Inflammatory macrophage (primary cell): ENCODE measurements at places on chromosomes 5 and 9.

GRCh38 chr5:62190173-62190572 lies 115.8 kb upstream of the KIF2A start:
- DNase-seq, result no peak

- DNase-seq, result no peak
Observed at GRCh38 chr5:149409268-149409948, 30.3 kb upstream of the IL17B start.

GRCh38 chr9:94164806-94165549 lies 80.7 kb downstream of the PTPDC1 start:
- no peak for DNase-seq

DNA sequence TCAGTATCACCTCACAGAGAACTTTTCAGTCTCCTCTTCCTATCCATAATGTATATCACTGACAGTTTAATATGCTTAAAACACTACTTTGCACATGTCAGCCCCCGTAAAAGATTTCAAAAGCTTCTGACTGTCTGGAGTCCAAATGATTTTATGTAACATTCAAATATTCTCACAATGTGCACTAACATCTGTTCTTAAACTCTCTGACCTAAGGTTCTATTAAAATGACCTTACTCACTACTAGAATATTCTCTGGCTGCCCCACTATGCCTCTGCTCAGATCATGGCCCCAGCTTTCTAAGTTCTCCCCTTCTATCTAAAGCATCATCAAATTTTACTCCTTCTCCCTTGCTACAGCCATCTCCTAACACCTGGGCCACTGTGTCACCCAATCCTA lies 52.5 kb downstream of the AP3B1 start:
- no peak for DNase-seq

DNA sequence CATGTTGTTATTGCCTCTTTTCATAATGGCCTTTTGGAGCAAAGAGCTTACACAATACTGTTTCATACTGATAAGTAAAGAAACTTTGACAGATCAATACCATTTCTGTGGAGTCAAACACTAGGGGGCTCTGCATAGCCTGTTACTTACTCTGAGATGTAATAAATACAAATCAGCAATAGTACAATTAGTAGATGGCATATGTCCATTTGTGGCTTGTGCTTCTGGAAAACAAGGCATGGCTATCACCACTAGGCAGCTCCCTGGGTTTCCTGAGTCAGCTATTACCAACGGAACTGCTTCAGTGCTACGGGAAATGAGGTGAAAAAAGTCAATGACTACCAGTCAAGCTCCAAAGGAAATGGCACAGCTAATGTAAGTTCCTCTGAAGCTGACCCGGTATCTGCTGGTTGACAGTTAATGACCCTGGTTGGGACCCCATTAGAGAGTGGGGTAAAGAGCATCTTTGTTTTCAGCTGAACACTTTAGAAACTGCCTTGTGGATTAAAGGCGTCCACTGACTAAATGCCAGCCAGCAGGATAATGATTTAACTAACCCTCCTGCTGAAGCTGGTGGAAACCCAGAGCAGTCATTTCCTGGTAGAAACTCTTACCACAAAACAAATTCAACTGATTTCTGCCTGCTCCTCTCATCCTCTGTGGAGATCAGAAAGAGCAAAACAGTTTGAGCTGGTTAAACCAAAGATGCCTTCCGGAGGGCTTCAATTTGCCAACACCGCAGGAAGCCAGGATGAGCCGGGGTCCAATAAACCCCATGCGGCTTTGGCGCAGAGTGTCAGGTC lies 69.0 kb upstream of the FAM169A start:
- no peak for DNase-seq

DNA sequence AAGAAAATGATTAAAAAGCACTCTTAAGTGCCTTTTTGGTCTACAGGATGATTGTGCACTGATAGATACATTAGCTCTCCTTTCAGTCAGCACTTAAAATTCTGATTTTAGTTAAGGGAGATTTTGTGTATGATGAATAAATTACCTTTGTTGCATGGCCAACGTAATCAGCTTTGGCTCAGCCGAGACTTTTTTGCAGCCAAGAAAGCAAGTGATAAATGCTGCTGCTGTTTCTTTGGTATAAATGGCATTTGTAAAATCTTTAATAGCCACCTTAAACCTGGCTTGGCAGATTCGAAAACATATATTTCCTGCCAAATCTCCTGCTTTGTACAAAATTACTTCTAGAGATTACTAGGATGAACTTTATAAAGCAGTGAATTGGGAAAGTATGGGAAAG lies 147.7 kb downstream of the DCP2 start:
- DNase-seq, result no peak

DNA sequence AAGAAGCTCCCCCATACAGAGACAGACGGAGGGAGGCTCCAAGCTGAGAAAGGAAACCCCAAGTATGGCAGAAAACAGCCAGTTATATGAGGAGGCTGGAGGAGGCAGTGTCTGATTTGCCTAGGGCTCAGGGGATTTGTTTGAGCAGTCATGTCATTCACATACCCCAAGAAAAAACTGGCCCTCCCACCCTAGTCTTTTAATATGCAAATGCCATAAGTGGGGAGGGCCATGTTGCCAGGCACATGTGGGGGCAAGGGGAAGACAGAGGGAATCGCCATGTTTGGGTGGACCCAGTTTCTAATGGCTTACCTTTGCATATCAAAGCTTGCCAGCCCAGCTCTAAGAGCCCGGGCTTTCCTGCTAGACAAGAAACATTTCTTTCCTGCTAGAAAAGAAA lies 1163.8 kb downstream of the TAF11L14 start:
- DNase-seq, result no peak

DNA sequence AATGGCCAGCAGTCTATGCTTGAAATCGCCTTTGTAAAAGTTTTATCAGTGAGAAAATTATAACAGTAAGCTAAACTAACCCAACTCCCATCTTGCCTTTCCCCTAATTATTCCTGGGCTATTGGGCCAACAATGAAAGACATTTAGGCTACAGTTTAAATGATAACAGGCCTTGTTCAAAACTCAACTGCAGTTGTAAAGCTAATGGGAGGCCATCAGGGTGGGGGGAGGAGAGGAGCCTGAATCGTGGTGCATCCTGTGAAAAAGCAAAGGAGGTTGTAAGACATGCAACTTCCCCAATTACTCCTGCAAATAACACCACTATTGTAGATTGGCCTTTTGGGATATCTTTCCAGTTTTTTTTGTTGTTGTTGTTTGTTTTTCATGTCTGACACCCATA lies 53.8 kb downstream of the ACTL7B start:
- no peak for DNase-seq

- DNase-seq, result no peak
Observed at GRCh38 chr5:107284822-107285525, 385.8 kb downstream of the EFNA5 start.

DNA sequence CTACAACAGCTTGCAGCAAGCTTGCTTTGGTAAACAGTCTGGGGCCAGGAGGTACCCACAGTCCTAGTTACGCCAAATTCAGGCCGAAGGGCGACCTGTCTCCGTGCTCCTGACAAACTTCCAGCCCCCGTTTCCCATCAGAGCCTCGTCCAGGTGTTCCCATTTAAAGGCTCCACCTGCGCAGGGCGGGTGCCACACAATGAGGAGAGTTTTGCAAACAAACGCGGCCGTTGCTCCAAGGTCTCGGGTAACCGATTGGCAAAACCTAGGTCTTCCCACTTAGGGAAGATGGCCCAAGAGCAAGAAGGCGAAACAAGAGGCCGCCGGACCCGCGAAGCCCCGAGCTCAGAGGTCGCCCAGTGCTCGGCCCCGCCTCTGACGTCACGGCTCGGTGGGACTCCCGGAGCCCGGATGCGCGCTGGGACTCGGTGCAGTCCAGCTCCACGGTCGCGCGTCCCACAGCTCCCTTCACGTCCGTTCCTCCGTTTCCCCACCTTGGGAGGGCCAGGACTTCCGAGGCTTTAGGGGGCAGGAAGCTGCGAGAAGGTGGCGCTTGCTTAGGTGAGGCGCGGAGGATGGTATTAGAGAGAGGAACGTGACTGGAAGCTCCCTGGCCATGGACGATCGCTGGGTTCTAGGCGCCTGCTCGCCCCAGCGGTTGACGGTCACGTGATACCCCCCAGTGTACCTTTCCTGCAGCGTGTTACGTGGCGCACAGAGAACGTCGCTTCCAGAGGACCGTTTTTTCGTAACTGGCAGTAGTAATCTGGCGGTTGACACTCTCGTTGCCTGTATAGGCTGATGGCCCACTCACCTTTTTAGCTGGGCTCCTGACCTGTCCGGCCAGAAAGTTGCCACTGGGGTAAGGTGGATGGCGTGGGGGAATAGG lies 41.8 kb upstream of the KDM4C start:
- peak; percentile 57 for DNase-seq

GRCh38 chr5:83503662-83504061 lies 32.1 kb downstream of the VCAN start:
- no peak for DNase-seq

DNA sequence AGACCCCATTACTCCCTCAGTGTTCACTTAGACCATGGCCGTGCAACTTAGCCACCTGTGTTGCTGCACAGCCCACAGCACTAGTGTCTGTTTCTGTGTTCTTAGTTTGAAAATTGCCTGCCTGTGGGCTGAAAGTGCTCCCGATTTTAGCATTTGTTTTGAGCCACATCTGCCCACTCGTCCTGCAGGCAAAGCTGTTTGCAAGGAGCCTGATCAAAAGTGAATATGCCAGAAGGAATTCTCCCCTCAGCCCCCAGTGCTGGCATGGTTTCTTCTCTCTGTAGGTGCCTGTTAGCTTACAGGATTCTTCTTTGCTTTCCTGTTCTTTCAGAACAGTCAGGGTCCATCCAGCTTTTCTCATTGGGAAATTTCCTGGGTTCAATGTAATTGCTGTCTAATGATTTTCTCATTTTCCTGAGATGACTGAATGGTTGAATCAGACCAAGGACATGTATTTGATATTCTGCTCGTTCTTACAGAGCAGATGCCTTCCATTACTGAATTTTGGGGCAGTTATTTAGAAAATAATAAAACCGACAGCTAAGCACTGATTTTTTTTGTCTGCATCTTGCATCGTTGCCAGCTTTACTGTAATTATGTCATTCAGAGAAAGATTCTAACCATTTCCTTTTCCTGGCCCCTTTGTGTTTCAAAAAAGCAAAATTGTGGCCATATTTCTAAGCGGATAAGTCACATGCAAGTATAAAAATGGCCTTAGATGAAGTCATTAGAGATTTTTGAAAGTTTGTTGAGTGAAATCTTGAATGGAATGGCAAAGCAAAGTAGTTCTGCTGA lies 111.1 kb upstream of the CKMT2 start:
- DNase-seq, result no peak

DNA sequence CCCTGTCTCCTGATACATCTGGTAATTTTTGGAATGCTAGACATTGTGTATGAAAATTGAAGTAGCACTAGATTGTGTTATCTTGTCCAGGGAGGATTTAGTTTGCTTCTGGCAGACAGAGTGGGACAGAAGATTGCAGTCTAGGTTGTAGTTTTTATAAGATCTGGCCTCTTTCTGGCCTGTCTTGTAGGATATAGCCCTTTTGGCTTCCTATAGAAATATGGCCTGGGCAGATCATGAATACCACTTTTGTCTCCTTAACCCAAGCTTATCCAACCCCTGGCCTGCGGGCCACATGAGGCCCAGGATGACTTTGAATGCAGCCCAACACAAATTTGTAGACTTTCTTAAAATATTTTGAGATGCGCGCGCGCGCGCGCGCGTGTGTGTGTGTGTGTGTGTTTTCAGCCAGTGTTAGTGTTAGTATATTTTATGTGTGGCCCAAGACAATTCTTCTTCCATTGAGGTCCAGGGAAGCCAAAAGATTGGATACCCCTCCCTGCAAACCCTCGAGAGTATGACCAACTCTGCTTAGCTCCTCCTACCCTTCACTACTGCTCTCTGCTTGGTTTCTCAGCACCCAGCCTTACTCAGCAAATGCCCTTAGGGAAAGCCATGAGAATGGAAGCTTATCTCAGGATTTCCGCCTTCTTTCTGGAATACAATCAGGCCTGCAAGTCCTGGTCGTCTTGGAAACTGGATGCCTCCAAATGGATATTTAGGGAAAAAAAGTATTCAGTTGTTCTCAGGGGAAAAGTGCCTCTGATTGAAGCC lies 26.5 kb downstream of the ANKRD33B start:
- DNase-seq, result no peak

DNA sequence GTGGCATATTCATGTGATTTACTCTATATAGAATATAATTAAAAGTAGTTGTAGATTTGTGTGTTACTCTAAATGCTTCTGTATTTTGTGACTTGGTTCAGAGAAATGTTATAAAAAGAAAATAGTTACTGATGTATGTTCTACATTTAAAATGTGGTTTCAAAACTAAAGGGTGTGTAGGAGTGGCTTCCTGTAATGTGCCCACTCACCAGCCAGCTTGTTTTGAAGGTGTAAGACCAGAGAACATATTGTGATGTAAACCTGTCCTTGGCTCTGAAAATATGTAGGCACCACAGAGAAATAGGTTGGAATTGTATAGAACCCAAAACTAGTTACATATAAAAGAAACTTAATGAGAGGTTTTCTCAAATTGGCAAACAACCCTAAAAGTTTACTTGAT lies 51.2 kb upstream of the ARRDC3 start:
- peak; percentile 50 for DNase-seq

GRCh38 chr5:16744164-16744880 lies 127.5 kb upstream of the RETREG1 start:
- DNase-seq, result no peak

- DNase-seq, result no peak
Observed at GRCh38 chr5:6551955-6552313, 80.9 kb downstream of the NSUN2 start.

DNA sequence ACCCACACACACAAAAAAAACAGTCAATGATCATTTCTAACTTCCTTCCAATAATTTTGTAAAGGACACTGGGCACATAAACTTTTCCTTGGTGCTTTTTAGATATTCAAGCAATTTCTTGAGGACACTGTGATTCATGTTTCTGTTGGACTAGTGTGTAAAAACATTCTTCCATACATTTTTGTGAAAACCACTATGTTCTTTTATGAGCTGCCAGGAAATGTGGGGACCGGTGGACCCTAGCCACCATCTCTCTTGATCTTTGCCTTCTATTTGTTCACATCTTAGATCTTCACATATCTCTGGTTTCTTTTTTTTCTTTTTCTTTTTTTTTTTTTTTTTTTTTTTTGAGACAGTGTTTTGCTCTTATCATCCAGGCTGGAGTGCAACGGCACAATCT lies 287.4 kb downstream of the GLIS3 start:
- DNase-seq, result no peak

- no peak for DNase-seq
Observed at GRCh38 chr5:57441557-57441956, 41.1 kb downstream of the ACTBL2 start.

DNA sequence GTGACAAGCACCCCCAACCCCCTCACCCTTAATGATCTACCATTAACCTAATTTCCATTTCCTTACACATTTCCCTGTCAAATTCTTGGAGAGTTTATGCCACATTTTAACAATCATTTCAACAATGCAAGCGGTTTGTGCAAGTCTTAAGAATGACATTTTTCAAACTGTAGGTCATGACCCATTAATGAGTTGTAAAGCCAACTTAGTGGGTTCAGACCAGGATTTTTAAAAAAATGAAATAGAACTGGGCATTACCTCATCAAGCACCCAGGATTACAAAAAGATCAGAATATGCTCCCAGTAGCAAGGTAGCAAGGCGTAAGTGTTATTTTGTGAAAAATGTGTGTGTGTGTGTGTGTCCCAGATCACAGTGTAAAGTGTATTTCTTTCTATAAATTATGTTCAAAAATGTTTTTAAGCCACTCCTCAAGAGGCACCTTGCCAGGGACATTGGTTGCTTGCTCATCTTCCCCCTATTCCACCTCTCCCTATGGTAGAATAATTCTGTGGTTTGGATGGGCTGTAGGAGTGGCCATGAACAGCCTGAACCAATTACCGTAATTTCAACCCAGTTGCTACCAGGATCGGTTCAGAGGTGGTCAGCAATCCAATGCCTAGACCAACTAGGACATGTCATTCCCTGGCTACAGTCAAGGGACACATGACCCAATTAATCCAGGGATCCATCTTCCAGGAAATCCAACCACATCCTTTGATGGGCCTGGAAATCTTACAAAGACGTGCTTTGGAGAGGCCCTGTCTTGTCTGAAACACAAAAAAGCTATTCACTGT lies 14.4 kb upstream of the TGFBR1 start:
- DNase-seq, result no peak
